ENCODE measurements at places on chromosomes 11 and 22. TPM values are rescaled to one million over a fixed set of nuclear protein-coding genes. Genes with fewer than 3 reads are reported as not detected.

- DNase-seq: no peak
Observed at GRCh38 chr11:73907191-73907590, 30.4 kb downstream of the PAAF1 start.

SULT4A1 gene
- not detected for total RNA-seq

DNA sequence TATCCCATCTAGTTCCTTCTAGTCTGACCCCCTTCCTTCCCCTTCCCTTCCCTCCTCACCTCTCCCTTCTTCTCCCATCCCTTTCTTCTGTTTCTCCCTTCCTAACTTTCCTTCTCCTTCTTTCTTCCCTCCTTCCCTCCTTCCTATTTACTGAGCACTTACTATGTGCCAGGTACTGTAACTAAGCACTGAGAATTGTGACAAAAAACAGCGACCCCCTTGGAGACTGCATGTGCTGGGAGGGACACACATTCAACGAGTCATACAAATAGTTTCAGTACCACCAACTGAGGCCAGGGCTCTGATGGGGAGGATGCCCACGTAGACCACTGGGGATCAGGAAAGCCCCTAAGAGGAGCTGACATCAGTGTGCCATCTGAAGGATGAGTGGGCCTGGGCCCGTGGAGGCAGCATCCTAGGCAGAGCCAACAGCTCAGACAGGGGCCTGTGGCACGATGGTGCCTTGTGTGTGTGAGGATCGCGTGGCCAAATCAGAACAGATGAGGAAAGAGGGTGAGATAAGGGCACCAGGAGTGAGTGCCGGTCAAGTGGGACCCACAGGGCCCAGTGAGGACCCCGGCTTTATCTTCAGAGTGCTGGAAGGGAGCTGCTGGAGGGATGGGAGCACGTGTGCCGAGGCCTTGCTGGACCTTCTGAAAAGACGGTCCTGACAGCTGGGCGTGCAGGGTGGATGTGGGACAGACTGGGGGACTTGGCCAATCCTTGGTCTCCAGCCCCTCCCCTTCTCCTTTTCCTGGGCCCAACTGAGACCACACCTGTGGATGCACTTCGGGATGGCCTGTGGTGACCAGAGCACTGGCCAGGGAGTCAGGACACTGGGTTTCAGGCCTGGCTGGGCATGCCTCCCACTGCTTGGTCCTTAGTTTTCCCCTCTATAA lies 38.4 kb upstream of the CRYBB3 start:
- peak; percentile 48 for DNase-seq

GRCh38 chr11:120969993-120970392 lies 53.9 kb upstream of the TBCEL start:
- DNase-seq: no peak

DNA sequence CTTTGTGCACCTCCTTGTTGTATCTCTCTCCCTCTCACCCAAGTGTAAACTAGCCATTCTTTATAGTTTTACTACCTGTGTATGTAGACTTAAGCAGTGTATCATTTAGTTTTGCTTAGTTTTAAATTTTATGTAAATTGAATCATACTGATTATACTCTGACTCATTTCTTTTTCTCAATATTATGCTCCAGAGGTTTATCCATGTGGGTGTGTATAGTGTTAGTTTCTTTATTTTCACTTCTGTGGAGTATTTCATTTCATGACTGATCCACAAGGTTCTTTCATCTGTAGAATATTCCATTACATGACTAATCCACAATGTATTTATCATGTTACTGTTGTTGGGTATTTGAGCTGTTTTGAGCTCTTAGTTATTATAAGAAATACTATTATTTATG lies 62.0 kb downstream of the CCDC34 start:
- DNase-seq: no peak

OR10D3 gene
- total RNA-seq: not detected

All from upper lobe of right lung (tissue), 1 donor.